NCI-H1048 (cell line): ENCODE measurements at places on chromosomes 2 and 18.

DNA sequence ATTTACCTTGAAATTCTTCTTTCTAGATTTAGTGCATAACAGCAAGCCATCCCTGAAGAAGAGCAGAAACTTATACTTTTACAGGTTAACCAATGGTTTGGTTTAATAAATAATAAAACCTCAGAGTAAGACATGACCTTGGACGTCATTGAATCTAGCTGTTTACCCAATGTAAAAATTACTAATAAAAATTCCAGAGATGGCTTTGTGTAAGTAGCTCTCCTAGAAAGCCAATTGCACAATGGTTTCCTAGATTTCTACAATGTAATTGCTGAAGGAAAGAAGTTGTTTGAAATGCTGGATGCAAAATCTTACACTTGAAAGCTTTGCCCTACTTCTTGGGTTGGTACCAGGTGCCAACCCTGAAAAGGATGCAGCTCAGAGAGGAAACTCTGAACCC is 1.5 kb downstream of the XDH start:
- DNase-seq, result no peak

- no peak for DNase-seq
These were observed 205.5 kb downstream of the ZNF521 start for GRCh38 chr18:25146512-25146910.

- DNase-seq, result no peak
These were observed 9.0 kb downstream of the STK25 start for GRCh38 chr2:241499146-241499965.

DNA sequence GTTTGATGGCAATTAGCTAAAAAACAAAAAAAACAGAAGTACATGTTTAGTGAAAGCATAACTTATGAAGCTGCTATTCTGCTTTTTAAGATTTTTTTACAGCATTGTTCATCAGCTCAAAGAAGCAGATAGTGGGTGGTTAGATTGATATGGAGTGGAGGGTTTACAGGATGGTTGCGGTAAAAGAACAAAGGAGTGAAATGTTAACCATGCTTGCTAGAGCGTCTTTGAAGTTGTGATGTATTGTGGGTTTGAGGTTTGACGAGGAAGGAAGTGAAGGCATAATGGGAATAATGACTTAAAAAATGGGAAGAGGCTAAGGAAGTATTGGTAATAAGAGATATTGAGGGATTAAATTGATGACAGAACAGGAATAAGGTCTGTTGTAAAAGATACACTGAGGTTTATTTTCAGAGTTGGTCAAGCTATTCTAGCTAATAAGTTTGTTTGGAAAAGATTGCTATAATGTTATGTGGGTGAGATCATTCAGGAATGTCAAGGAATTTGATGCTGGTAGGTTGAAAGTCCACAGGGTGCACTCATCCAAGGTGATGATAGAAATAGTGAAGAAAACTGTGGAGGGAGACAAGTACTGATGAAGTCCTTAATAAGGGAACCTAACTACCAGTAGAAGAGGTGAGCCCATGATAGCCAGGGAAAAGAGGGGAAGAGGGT is 14.6 kb downstream of the SPOPL start:
- no peak for DNase-seq

GRCh38 chr2:148971547-148971946 is 67.0 kb upstream of the LYPD6B start:
- DNase-seq, result no peak

- no peak for DNase-seq
These were observed 53.5 kb downstream of the RDH14 start for GRCh38 chr2:18506883-18507509.

DNA sequence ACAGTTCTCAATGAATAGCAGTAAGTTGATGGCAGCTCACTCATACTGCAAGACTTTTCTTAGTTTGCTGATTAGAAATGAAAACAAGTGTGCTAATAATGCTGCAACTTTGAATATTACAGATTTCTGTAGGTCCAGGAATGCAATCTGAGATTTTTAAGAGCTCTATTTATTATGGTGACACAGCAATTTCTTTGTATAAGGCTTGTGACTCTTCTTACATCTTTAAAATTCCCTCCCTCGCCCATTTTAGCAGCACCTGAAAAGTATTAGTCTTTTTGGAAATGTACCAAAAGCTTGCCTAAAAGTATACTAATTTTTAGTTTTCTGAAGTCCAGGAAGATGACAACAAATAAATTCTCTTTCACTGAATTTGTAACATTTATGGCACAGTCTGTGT is 4.4 kb upstream of the HTR2B start:
- no peak for DNase-seq

DNA sequence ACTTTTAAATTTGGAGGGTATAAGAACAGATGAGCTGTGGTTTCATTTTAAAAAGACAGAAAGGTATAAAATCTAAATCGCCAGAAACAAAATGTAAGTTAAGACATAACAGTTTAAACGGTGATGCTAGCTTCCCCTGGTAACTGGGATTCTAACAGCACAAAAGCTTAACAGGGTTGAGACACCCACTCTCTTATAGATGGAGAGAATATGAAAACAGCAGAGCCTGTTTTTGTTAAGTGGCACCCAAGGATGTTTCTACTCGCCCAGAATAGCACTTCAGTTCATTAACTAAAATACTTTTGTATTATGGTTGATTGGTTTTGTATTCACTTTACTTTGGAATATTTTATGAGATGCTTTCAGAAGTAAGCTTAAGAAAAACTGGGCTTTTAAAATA is 151.9 kb upstream of the RND3 start:
- DNase-seq, result no peak

DNA sequence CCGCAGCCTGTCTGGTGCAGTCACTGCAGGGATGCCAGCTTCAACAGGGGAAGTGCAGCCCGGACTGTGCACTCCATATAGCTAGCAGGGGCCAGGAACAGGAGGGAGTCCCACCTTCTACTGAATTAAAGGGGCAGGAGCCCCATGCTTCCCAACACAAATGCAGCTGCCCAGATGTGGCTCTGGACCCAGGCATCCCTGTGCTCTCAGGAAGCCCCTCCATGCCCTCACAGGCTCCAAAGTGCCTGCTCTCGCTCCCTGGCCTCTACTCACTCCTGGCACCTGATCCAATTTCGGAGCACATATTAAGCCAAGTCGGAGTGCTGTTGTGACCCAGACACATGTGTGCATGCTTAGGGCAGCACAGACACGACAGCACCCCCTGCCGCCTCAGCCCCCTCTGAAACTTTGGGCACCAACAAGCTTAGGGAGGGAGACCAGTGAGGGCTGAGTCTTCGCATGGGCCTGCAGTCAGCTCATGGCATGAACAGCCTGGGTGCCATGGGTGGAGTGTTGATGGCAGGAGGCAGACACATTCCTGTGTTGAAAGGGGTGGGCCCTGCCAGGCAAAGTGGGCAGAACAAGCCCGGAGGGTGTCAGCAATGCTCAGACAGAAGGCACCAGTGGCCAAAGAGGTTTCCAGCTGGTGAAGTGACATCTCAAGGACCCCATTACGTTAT is 83.5 kb downstream of the ZNF804A start:
- no peak for DNase-seq

GRCh38 chr2:43318791-43319190 is 92.4 kb upstream of the ZFP36L2 start:
- DNase-seq, result no peak

GRCh38 chr18:72738136-72738535 is 129.7 kb downstream of the NETO1 start:
- no peak for DNase-seq

DNA sequence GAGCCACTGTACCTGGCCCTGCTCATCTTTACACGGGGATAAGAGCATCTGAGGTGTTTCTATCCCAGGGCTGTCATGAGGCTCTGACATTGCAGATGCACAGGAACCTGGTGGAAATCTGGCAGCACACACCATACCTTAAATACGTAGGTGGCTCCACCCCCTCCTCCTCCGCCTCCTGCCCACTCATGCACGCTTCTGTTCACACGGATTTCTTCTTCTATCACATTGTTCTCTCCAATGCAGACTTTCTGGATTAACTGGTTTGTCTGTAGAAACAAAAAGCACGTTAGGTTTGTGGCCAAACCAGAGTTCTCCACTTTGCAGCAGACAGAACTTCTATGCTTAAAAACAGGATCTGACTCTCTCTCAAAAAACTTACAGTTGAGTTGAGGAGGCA is 118.2 kb downstream of the CLIP4 start:
- DNase-seq, result no peak
